ENCODE measurements at places on chromosomes 12 and 14.

- DNase-seq: no peak
- H3K4me3 ChIP-seq: no peak overlapping the region
- H3K27ac ChIP-seq: no peak overlapping the region
- H3K4me1 ChIP-seq: no peaks in the 10 kb centered on the region
- no peaks in the 10 kb centered on the region for H3K27me3 ChIP-seq
- no peaks in the 10 kb centered on the region for H3K36me3 ChIP-seq
Measured at GRCh38 chr12:130583317-130583716, 132.8 kb downstream of the RIMBP2 start.

GRCh38 chr12:39199351-39199750, 243.6 kb downstream of the KIF21A start:
- H3K4me3 ChIP-seq: no peak overlapping the region
- no peaks in the 10 kb centered on the region for H3K36me3 ChIP-seq
- no peaks in the 10 kb centered on the region for H3K4me1 ChIP-seq
- no peak for DNase-seq
- H3K27ac ChIP-seq: no peak overlapping the region

- no peak for DNase-seq
- no peaks in the 10 kb centered on the region for H3K36me3 ChIP-seq
- H3K27ac ChIP-seq: no peak overlapping the region
- peaks cover 23% of the 10 kb centered on the region for H3K27me3 ChIP-seq
- no peaks in the 10 kb centered on the region for H3K4me1 ChIP-seq
Measured at GRCh38 chr14:20866963-20867362, 24.2 kb upstream of the RNASE3 start.

DNA sequence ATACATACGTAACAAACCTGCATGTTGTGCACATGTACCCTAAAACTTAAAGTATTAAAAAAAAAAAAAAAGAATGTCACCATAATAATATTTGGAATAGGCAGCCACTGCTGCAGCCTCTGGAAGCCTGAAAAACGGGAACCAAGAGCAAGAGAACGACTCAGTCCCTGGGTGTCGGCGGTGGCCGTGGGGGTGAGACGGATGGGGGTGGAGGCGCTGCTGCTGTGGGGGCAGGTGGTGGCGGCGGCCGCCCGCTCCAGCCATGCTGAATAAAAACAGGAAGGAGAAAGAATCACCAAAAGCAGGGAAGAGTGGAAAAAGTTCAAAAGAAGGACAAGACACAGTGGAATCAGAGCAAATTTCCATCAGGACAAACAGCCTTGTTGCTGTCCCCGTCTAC, 46.9 kb downstream of the ZFYVE21 start:
- H3K27ac ChIP-seq: no peak overlapping the region
- H3K27me3 ChIP-seq: no peaks in the 10 kb centered on the region
- no peak for DNase-seq
- H3K36me3 ChIP-seq: no peaks in the 10 kb centered on the region

Data from activated naive CD4-positive, alpha-beta T cell treated with anti-CD3 and anti-CD28 coated beads, Interleukin-2, amount 10 ng/mL, durations not matched to agents 7 days and 5 days (primary cell).